ENCODE measurements at places on chromosomes 12 and 14.

DNA sequence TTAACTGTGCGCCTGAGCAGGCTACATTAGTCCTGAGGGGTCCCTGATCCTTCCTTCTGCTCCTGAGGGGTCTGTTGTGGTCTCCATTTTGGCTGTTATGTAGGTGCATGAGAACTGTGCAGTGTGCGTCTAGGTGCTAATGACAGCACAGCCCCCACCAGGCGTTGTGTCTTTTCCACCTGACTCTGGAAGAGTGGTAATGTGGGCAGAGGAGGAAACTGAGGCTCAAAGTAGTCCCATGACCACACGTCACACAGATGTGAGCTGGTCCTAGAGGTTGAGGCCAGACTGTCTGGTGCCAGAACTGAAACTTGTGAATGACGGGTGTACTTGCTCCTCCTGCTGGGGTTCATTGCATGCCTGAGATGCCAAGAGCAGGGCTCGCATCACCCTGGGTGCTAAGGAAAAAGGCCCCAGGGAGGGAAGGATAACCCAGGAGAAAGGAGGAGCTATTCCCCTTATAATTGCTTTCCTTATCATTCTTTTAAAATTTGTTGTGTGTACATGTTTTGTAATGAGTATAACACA, 111.8 kb downstream of the SLC25A47 start:
- DNase-seq = no peak

GRCh38 chr12:132514838-132515237, 24.9 kb downstream of the FBRSL1 start:
- no peak for DNase-seq

- DNase-seq = no peak
These were observed 26.1 kb downstream of the KCTD10 start for GRCh38 chr12:109450980-109451379.

GRCh38 chr14:76955575-76956315, 72.8 kb downstream of the IRF2BPL start:
- no peak for DNase-seq

GRCh38 chr14:22715890-22716289, 50.6 kb upstream of the OXA1L start:
- DNase-seq = no peak

- no peak for DNase-seq
These were observed 29.9 kb downstream of the JAG2 start for GRCh38 chr14:105138551-105139111.

DNA sequence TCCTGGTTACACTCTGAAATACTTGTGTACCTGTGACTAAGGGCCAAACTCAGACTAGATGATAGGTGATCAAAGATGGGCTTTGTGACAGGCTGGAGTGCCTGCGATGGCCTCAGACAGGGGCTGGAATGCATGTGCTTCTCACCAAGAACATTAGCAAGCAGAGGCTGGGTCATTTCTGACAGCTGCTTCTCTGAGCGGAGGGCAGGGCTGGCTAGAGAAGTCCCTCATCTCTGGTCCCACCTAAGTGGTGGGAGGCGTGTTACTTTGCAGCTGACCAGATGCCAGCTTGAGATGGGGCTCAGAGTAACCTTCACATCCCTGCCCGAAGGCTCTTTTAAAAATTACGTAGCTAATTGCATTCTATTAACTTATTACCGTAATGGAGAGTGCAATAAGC, 106.8 kb upstream of the RTL1 start:
- no peak for DNase-seq

DNA sequence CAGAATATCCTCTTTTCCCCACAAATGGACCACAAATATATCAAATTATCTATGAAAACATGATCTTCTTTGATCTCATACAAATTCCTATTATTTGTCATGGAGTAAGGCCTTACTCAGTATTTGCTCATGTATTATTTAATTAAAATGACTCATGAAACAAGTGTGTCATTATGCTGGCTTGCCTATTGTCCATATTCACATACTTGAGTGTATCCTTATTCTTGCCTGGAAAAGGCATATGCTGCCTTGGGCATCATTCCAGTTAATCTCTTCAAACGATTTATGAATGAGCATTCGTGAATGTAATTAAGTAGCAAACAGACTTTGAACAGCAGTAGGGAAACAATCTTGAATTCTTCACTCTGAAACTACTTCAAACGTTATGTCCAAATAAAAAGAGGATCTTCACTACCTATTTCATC, 22.6 kb upstream of the SNRPF start:
- DNase-seq = no peak

GRCh38 chr12:49646871-49647654, 23.7 kb downstream of the PRPF40B start:
- no peak for DNase-seq

DNA sequence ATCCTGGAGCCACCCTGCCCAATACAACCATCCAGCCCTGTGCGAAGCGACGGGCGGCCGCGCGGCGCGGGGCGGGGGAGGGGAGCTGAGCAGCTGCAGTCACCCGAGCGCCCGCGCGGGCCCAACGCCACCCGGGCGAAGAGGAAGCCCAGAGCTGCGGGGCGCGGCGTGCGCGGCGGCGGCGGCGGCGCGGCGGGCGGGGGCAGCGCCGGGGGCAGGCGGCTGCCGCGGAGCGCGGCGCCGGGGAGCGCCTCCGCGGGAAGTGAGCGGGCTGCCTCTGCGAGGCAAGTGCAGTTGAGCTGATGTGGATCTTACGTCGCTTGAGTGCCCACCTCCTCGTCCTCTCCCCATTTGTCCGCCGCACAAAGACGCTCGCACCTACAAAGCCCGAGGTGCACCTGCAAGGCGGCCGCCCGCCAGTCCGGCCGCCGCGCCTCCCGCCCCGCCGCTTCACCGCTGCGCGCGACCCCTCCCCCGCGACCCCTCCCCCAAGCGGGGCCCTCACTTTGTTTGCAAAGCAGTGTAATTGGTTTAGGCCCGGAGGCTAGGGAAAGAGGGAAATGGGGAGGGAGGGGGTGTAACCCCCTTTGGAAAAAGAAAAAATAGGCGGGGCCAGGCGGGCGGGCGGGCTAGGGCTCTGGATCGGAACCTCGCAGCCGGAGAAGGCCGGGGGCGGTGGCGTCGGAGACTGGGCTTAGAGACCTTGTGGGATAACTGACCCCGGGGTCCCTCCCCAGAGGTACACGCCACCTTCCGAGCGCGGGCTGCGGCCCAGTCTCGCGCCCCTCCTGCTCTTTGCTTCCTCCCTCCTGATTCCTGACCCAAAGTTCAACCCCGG, at the start of the genes FOXA1 and TTC6:
Gene FOXA1 (minus strand): TSS at position 279 of the 838 bp plus-strand sequence. CDS start 277 bp downstream, at position 2.
Gene TTC6 (plus strand): TSS at position 659 of the 838 bp plus-strand sequence. CDS start 26,436 bp downstream, outside the sequence.
- DNase-seq = no peak

GRCh38 chr12:12267742-12268200, 927 bp upstream of the LRP6 start:
- DNase-seq = no peak

DNA sequence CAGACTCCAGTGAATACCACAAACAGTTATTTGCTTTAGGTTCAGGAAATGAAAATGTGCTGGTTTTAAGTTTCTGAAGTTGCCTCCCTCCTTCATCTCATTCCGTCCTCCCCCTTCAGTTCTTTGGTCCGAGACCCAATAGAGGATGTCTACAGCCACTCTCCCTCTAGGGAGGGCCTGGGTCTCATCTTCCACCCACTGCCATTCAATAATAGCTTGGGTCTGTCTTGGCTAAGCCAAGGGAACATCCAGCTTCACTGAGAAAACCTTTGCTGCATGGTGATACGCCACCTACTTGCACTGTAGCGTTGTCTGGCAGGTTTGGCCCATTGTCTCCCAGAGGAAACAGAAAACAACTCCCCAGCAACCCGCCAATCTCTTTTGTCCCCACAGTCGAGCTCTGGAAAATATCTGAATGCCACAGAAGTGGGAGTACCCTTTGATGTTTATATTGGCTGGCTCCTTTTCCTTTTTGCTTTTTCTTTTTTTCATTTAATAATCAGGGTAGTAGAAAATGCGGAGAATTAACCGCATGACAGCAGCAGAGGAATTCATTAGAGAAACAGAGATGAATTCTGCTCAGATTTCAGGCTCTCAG, 380.1 kb downstream of the RAD51B start:
- no peak for DNase-seq

- no peak for DNase-seq
These were observed 48.8 kb upstream of the HIF1A start for GRCh38 chr14:61646366-61647116.

DNA sequence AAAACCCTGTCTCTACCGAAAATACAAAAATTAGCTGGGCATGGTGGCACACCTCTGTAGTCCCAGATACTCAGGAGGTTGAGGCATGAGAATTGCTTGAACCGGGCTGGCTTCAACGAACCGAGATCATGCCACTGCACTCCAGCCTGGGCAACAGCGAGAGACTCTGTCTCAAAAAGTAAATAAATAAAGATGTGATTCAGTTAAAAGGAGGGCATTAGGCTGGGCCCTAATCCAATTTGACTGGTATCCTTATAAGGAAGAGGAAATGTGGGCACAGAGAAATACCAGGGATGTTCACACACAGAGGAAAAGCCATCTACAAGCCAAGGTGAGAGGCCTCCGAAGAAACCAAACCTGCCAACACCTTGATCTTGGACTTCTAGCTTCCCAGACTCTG, 10.1 kb upstream of the DCAF4 start:
- DNase-seq = no peak

- DNase-seq = no peak
These were observed 69.5 kb downstream of the ACSS3 start for GRCh38 chr12:81147292-81147919.

DNA sequence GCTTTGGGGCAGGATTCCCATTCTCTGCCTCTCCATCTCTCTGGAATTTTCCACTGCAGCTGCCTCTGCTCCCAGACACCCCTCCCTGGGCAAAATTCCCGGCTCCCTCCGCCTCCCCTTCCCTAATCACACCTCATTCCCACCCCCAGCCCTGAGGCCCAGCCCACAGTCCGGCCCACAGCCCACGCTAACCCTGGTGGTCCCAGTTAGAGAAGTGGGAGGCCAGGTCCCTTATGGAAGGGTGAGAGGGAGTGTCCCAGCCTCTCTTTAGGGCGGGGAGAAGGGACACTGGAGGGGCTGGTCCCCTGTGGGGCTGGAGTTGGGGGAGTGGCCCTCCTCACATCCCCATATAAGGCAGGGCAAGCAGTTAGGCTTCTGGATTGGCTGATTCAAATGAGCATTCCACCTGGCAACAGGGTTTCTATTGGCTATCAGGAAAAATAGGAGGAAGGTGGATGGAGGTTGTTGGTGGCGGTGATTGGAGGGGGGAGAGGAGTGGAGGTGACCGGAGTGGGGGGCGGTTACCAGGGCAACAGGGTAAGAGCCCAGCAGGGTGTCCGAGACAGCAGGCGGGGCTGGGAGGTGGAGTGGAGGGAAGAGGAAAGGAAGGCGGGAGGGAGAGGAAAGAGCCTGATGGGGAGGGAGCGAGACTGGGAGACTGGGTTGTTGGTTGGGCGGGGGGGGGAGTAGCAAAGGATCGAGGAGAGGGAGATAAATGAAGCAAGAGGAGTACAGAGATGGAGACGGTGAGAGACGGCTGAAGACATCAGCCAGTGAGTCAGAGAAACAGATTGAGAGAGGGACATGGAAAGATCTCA, 1.9 kb upstream of the PTMS start:
- no peak for DNase-seq

Measured in activated naive CD8-positive, alpha-beta T cell treated with anti-CD3 and anti-CD28 coated beads, Interleukin-2, amount 50 U/mL, for 16 hours (primary cell).